ENCODE measurements at places on chromosomes 13 and 19. TPM values are rescaled to one million over a fixed set of nuclear protein-coding genes. Genes with fewer than 3 reads are reported as not detected.

- DNase-seq: no peak
Observed at GRCh38 chr19:41189425-41190065, 3.5 kb upstream of the CYP2S1 start.

The CD177 gene
- 498 TPM for total RNA-seq

DNA sequence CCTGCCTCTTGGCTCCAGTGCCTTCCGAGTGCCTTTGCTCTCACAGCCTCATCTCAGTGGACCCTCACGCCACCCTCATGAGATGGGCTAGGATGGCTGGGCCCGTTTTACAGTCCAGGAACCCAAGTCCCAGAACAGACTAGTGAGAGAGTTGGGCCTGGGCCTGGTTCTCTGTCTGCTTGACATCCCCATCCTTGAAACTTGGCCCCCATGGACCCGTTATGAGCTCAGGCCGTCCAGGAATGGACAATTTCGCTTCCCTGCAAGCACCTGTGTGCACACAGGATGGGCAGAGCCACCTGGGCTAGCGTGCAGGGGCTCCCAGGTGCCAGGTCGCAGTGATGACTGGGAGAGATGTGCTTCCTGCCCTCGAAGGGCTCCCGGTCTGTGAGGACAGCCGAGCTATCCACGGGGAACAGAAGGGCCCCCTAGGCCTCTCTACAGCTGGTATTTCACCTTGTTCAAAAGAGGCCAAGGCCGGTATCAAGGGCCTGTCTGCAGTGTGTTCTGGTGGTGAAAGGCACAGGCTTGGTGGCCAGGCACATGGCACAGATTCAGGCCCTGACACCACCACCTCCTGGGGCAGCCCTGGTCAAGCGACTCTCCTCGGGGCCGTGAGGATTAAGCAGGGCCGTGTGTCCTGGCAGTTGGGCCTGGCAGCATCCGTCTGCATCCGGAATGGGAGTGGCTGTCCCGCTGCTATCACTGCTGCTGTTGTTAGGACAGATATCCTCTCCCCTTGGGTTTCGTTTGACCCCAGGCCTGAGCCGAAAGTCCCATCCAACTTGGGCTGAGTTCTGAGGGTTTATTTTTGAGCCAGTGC, 38.9 kb downstream of the CAPN12 start:
- DNase-seq: no peak

DNA sequence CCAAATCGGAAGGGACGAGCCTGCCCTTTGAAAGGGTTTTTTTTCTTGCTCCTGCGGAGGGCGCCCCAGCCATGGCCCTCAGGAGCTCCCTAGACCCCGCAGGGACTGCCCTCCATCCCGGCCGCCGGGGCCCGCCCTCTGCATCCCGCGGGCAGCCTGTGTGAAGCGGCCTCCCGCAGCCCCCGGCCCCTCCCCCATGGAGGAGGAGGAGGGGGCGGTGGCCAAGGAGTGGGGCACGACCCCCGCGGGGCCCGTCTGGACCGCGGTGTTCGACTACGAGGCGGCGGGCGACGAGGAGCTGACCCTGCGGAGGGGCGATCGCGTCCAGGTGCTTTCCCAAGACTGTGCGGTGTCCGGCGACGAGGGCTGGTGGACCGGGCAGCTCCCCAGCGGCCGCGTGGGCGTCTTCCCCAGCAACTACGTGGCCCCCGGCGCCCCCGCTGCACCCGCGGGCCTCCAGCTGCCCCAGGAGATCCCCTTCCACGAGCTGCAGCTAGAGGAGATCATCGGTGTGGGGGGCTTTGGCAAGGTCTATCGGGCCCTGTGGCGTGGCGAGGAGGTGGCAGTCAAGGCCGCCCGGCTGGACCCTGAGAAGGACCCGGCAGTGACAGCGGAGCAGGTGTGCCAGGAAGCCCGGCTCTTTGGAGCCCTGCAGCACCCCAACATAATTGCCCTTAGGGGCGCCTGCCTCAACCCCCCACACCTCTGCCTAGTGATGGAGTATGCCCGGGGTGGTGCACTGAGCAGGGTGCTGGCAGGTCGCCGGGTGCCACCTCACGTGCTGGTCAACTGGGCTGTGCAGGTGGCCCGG, 815 bp downstream of the MAP3K10 start:
- peak; percentile 45 for DNase-seq

- no peak for DNase-seq
Observed at GRCh38 chr13:110811008-110811720, 97.7 kb downstream of the ING1 start.

The SPHK2 gene
- total RNA-seq: 16.5 TPM

Measured in G401 (cell line).